ENCODE measurements at places on chromosomes 3 and 15. TPM values are rescaled to one million over a fixed set of nuclear protein-coding genes. Genes with fewer than 3 reads are reported as not detected.

GRCh38 chr15:50860824-50861223 lies 47.7 kb upstream of the AP4E1 start:
- DNase-seq: no peak

DNA sequence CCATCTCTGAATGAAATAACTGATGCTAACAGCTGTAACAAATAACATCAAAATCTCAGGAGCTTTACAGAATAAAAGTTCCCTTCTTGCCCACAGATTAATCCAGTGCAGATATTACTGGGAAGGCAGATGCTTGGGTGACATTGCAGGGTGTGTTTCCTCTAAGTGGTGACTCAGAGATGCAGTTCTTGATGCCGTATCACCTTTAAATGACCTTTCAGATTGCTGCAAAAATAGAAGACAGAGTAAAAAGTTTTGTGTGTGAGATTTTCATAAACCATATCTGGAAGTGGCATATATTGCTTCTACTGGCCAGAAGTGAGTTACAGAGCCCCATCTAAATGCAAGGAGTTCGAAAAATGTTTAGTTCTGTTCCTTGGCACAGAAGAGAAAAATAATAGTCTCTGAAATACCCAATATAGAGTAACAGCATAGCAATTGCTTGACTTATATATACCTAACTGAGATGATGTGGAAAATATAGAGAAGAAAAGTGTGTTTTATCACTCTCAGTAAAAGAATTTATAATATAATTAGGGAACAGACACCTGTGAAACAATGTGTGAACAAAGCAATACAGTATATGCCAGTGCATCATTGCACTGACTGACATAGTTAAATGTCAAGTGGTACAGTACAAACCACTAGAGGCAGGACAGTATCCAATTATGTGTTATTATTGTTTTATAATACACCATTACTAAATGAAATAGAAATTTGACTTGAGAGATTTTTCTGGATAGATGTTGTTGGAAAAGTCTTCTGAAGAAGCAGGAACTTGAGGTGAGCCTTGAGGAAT lies 430.7 kb upstream of the CBLB start:
- no peak for DNase-seq

- no peak for DNase-seq
Observed at GRCh38 chr15:58224068-58224467, 85.9 kb downstream of the AQP9 start.

DNA sequence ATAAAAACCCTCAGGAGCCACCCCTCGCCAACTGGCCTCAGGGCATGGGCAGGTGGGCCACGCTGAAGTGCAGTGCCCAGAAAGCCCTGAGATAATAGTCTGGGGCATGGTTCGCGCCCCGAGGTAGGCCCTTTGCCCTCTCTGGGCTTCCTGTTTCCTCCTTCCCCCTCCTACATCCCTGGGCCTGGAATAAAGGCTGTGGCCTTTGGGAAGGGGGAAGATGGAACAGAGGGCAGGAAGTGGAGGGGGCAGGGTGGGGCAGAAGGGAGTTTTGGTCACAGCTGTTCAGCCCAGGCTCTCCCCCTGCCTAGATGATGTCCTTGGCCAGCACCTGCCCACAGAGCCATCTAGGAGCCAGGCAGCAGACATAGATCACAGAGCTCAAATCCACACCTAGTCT lies 11.3 kb downstream of the CSRNP1 start:
- DNase-seq: peak; percentile 86

- no peak for DNase-seq
Observed at GRCh38 chr3:10397879-10398278, 77.0 kb upstream of the SEC13 start.

DNA sequence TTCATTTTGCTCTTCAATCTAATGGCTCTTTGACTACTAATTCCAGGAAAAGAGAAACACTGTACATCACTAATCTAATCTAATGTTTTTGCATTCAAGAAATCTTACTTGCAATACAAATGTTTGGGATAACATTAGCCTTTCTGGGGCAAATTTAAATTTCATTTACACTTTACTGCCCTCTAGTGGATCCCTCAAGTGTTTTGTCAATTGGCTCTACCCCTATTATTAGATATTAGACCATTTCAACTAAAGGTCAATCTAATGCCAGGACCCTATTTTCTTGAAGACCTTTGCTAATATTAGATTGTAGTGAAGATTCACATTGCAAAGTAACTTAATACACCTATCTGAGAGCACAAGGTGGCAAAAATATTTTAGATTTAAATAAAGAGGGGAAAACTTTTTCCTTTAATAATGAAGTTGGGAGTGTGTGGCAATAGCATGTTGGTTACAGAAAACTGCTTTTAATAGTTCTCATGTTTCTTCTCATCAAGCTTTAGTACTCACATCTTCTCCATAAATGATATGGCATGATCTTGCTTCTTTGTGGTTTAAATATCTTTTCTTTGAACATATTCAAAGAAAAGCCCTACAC lies 5.0 kb downstream of the C2CD4A start:
- DNase-seq: no peak

CADPS gene
- total RNA-seq: 3.7 TPM

DNA sequence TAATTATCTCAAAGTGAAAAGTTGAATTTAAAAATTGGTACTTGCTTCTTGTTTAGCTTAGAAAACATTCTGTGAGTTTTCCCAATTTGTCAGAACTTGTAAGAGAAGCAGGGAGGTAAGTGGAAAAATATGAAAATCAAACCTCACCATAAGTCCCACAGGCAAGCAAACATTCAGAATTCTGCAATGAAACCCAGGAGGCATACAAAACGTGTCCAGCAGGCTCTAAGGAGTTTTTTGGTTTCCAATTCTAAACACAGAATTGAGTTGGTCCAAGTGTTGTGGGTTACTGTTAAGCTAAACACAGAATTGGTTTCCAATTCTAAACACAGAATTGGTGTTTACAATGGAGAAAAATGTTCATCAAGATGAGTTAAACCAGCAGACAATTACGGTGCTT lies 27.1 kb upstream of the ACKR4 start:
- DNase-seq: no peak

DNA sequence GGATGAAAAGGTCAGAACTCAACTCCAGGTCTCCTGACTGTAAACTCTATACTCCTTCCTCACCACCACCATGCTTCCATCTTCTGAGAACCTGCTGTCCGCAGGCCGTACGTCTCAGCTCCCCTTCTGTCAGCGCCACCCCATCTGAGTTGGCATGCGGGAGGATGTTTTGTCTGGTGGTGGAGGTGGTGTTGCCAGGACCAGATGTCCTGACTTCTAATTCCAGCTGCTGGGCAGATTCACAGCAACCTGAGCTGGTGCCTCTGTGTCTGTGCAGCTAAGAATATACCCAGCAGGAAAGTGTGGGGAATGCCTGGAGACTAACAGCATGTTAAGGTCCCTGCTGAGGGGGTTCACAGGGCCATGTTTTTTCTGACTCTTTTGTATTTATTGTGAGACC lies 23.2 kb downstream of the PLA1A start:
- no peak for DNase-seq

- DNase-seq: no peak
Observed at GRCh38 chr3:180176059-180176458, 139.3 kb upstream of the PEX5L start.

BSN gene
- total RNA-seq: 0.25 TPM

GRCh38 chr3:193929373-193929772 lies 206.6 kb upstream of the HES1 start:
- DNase-seq: no peak

GRCh38 chr15:52975941-52976449 lies 185.9 kb upstream of the ONECUT1 start:
- no peak for DNase-seq

DNA sequence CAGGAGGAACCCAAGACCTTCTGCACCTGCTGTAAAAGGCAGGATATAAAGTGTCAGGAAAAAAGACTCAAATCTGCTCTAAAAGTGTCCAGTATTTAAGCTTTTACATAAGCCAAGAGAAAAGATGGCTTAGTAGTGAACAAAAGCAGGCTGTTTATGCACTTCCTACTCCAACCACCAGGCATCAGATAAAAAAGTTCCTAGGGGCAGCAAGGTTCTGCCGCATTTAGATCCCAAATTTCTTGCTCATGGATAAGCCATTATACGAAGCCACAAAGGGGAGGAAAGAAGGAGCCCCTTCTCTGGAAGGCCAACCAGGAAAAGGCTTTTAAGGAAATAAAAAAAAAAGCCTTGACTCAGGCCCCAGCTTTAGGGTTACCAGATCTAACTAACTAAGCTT lies 10.6 kb upstream of the SLC9C1 start:
- DNase-seq: no peak

DNA sequence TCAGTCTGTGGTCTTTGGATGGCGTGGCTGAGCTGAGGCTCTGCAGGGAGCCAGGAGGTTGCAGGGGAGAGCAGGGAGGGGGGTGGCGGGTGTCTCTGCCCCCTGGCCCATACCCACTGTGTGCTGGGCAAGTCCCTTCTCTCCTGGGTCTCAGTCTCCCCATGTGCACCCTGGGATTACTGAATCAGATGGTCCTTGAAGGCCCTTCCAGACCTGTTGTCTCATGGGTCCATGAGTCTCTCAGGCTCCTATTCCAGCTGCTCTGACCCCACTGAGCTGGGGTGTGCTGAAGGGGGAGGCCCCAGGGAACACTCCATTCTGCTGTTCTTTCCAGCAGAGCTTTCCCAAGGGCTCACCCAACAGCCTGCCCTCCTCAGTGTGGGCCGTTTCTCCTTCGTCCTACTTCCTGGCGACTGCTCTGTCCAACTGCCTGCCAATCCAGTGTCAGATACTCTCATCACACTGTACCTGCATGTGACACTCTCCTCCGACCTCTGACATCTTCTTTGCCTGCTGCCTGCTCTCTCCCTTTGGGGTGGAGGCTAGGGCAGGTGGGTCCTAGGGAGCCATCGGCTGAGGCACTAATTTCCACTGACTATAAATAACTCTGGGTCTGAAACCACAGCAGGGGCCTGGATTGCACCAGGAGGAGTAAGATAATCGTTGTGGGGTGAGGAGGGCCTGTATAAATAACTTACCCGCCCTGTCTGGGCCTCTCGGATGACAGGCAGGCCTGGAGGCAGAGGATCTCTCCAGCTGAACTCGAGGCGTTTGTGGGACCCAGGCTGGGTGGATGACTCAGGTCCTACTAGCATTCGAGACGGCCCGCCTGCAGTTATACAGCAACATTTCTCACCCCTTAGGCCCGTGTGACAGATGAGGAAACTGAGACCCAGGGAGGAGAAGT lies 67.1 kb downstream of the ATP2B2 start:
- no peak for DNase-seq

- DNase-seq: no peak
Observed at GRCh38 chr3:171346582-171347300, 113.5 kb downstream of the TNIK start.

NTRK3 gene
- 1.3 TPM for total RNA-seq

DNA sequence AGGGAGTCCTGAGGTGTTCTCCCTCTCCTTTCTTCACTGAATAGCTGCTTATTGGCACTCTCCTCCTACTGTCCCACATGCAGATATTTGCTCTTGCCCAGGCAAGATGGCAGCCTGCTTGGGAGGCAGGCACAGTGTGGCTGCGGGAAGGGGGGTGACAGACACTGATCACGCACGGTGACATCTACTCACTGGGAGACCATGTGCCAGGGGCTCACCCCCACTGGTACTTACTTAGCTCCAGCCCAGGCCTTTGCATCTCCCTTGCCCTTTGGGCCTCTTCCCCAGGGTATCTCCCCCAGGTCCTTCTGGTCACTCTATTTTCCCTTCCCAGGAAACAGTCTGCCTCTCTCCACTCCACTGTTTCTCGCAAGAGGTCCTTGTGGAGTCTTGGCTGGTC lies 6.4 kb downstream of the PLA2G4E start:
- no peak for DNase-seq

- DNase-seq: no peak
Observed at GRCh38 chr15:57457726-57458125, 81.4 kb downstream of the CGNL1 start.

DNA sequence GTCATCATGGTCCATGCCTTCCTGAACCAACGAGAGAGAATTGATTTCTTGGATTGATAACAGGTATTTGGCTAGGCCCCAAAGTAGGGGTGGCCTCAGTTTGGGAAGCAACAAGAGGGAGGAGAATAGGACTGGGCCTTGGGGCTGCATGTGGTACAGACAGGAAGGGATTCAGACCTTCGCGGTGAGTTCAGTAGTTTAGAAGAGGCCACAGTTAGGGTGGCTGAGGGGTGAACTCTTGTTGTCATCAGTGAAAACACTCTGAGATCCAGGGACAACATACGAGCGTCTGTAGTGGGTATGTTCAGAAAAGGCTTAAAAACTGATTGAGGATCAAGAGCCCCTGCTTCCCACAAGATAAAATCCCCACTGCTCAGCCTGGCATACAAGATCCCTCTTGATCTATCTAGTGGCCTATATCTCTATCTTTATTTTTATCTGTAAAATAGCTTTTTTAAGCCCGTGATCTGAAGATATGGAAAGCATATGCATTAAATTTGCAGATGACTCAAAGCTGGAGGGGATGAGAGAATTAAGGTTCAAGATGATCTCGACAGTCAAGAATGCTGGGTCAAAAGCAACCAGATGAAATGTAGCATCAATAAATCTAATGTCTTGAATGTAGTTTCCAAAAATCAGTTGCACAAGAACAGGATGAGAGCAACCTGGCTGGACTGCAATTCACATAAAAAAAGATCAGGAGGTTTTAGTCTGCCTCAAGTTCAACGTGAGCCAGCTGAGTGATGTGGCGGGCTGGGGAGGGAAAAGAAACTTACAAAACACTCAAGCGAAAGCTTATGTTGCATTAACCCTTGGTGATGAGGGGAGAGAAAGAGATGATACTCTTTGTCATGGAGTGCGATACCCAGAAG lies 221.1 kb upstream of the TLE3 start:
- DNase-seq: peak; percentile 56

ANKRD63 gene
- not detected for total RNA-seq

DNA sequence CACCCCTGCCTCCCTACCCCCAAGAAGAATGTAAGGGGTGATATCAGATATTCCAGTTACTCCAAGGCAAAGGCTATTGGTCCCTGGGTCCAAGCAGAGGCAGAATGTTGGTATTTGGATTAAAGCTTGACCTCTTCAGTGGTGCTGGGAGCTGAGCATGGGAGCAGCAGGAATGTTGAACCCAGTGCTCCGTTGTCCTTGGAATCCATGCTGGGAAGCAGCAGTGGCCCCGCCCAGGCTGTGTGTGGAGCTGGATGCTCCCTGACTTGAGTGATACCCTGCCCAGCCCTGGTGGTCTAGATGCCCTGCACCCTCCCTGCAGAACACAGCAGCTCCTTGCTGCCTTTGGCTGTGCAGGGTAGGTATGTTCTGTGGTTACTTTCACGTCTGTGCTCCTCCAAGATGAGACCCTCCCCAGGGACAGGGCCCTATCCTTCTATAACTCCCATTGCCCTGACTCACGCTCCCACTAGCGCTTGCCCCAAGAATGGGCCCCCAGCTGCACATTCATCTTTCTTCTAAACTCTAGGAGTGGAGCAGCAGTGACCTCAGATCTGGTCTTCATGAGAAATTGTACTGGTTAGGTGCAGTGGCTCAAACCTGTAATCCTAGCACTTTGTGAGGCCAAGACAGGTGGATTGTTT lies 35.1 kb downstream of the UMPS start:
- DNase-seq: no peak

NRG4 gene
- 4.0 TPM for total RNA-seq

GRCh38 chr15:96037584-96037983 lies 292.9 kb upstream of the NR2F2 start:
- no peak for DNase-seq

TMEM62 gene
- 48.9 TPM for total RNA-seq
